ENCODE measurements at places on chromosomes 7 and 10. TPM values are rescaled to one million over a fixed set of nuclear protein-coding genes. Genes with fewer than 3 reads are reported as not detected.

RBP3 gene
- total RNA-seq, result not detected

HOGA1 gene
- total RNA-seq, result 0.08 TPM

CPED1 gene
- 0.39 TPM for total RNA-seq

UMAD1 gene
- total RNA-seq, result 19.9 TPM

PRKRIP1 gene
- 24.9 TPM for total RNA-seq

MYL7 gene
- total RNA-seq, result not detected

PAPSS2 gene
- total RNA-seq, result 17.1 TPM

DNA sequence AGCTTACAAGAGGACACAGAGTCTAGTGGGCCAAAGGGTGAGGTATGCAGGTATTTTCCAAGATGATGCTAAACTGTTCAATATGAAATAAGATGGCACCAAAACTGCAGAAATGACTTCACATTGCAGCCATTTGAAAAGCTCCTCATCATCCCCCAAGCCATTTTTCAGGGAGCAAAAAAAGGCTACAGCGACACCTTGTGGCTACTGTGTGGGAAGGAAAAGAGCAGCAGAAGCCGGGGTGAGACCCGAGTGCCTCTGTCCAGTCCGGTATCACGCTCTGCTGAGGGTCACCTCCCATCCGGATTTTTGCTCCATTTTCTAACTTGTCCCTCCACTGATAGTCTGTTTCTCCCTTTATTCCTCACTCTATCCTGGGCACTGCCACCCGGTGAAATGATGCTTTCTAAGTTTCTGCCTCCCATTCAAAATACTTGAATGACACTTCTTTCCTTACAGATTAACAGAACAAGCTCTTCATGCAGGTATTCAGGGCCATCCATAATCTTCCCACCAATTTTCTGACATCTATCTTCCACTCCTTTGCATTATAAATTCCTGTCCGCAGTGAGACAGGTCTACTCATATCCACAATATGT is 220.2 kb downstream of the DGKI start:
- no peak overlapping the region for H3K4me3 ChIP-seq
- H3K27me3 ChIP-seq, result peaks cover 6% of the 10 kb centered on the region
- no peak overlapping the region for H3K27ac ChIP-seq
- no peaks in the 10 kb centered on the region for H3K36me3 ChIP-seq
- H3K4me1 ChIP-seq, result no peaks in the 10 kb centered on the region

- H3K27ac ChIP-seq, result peak overlapping the region; percentile 84
- H3K4me3 ChIP-seq, result no peak overlapping the region
- no peaks in the 10 kb centered on the region for H3K27me3 ChIP-seq
- no peak for DNase-seq
- peaks cover 7% of the 10 kb centered on the region for H3K36me3 ChIP-seq
Observed at GRCh38 chr10:62082729-62083411, 181.4 kb downstream of the ARID5B start.

GRCh38 chr10:102702742-102703141 is 11.5 kb downstream of the ARL3 start:
- H3K4me3 ChIP-seq, result no peak overlapping the region
- DNase-seq, result no peak
- H3K27me3 ChIP-seq, result no peaks in the 10 kb centered on the region
- H3K27ac ChIP-seq, result no peak overlapping the region
- no peaks in the 10 kb centered on the region for H3K4me1 ChIP-seq

GRCh38 chr10:33145451-33146188 is 187.6 kb upstream of the ITGB1 start:
- H3K27ac ChIP-seq, result peak overlapping the region; percentile 59
- H3K4me1 ChIP-seq, result no peaks in the 10 kb centered on the region
- no peak overlapping the region for H3K4me3 ChIP-seq

GRCh38 chr7:22386865-22387264 is 29.9 kb upstream of the RAPGEF5 start:
- no peaks in the 10 kb centered on the region for H3K27me3 ChIP-seq
- H3K4me1 ChIP-seq, result no peaks in the 10 kb centered on the region
- H3K27ac ChIP-seq, result no peak overlapping the region
- H3K36me3 ChIP-seq, result no peaks in the 10 kb centered on the region
- H3K4me3 ChIP-seq, result no peak overlapping the region
- DNase-seq, result no peak

- H3K27ac ChIP-seq, result no peak overlapping the region
- H3K27me3 ChIP-seq, result no peaks in the 10 kb centered on the region
- DNase-seq, result no peak
- H3K4me3 ChIP-seq, result no peak overlapping the region
- no peaks in the 10 kb centered on the region for H3K36me3 ChIP-seq
- H3K4me1 ChIP-seq, result no peaks in the 10 kb centered on the region
Observed at GRCh38 chr7:117149692-117150091, 173.2 kb downstream of the WNT2 start.

DNA sequence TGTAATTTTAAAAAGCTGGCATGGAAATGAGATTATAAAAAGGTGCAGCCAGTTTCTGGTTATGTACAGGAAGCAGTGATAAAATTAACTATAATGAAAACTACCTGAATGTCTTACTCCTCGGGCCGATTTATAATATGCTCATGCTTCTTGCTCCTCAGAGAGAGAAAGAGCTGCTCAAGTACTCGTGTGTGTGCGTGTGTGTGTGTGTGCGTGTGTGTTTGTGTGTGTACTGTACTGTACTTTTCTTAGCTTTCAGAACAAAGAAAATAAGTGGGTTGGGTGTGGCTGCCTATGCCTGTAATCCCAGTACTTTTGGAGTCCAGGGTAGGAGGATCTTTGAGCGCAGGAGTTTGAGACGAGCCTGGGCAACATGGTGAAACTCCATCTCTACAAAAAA is 96.6 kb upstream of the NMT2 start:
- H3K4me3 ChIP-seq, result no peak overlapping the region
- DNase-seq, result no peak
- no peaks in the 10 kb centered on the region for H3K4me1 ChIP-seq
- H3K27me3 ChIP-seq, result no peaks in the 10 kb centered on the region
- no peaks in the 10 kb centered on the region for H3K36me3 ChIP-seq
- H3K27ac ChIP-seq, result no peak overlapping the region
